HuH-7 (cell line): ENCODE measurements at places on chromosomes 16 and 17.

- no peak for DNase-seq
These were observed 52.2 kb downstream of the TUBD1 start for GRCh38 chr17:59840329-59841090.

DNA sequence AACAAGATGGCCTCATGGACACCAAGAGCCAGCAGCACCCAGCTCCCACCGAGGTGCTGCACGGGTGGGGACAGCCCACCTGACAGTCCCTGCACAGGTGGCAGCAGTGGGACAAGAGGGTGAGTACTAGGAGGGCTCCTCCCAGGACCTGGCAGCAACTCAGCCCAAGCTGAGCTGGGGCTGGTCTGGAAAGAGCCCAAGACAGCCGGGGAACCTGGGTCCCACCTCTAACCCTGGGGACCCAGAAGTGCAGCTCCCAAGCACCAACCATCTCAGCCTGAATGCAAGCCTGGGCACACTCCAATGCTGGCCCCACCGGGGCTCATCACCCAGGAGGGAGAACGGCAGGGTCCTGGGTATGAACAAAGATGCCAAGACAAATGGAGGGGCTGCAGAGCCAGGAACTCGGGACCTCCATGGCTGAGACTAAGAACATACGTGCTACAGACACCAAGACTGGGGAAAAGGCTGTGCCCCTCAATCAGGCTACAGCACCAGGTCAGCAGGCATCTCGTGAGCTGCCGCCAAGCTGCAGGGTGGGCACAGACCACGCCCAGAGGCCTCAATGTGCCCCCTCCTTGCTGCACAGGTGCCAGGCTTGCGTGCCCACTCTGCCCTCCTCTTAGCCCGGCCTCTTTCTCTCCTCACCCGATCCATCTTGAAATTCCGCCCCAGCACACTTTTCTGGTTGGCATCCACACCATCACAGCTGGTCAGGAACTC lies 37.5 kb upstream of the GSG1L start:
- no peak for DNase-seq

DNA sequence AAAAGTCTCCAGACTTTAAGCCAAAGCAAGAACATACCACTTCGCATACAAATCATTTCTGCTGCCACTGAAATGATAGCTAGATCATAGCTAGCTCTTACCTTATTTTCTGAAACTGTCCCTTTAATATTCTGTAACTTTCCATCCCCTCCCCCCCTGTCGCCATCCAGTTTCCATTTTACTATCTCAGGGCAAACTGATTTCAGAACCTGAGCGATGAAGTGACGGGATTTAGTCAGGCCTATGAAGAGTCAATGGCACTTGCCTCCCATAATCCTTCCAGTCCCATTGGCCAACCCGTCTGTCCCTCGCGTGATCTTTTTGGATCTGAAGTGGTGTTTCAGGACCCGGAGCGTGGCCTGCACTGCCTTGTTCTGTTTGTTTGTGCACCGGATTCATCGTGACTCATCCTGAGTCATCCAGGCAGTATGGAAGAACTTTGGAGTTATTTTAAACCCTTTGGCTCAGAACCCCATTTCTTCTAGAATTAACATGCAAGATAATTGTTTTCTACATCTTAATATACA lies 199.8 kb upstream of the CHMP6 start:
- no peak for DNase-seq

DNA sequence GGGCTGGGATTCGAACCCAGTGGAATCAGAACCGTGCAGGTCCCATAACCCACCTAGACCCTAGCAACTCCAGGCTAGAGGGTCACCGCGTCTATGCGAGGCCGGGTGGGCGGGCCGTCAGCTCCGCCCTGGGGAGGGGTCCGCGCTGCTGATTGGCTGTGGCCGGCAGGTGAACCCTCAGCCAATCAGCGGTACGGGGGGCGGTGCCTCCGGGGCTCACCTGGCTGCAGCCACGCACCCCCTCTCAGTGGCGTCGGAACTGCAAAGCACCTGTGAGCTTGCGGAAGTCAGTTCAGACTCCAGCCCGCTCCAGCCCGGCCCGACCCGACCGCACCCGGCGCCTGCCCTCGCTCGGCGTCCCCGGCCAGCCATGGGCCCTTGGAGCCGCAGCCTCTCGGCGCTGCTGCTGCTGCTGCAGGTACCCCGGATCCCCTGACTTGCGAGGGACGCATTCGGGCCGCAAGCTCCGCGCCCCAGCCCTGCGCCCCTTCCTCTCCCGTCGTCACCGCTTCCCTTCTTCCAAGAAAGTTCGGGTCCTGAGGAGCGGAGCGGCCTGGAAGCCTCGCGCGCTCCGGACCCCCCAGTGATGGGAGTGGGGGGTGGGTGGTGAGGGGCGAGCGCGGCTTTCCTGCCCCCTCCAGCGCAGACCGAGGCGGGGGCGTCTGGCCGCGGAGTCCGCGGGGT lies at the start of gene CDH1:
TSS of gene CDH1 (plus strand) at position 247 of the 684 bp plus-strand sequence. CDS start at position 371, 124 bp downstream.
- DNase-seq: peak; percentile 92
